ENCODE measurements at places on chromosomes 3 and 15.

DNA sequence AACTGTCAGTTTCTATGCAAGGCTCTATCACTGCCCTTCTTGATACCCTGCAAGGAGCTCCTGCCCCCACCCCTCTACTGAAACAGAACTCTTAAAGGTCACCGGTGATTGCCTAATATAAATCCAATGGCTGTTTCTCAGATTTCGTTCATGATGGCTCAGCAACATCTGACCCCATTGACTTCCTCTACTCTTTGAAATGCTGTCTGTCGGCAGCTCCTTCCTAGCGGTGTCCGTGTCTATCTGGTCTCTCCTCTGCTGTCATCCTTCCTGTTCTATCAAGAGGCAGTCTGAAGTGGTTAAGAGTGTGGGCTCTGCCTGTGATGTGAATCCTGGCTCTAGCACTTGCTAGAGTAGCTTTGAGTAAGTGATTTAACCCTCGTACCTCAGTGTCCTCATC lies 5.5 kb downstream of the TMEM266 start:
- DNase-seq = no peak

GRCh38 chr3:63807961-63808565 lies 11.0 kb upstream of the C3orf49 start:
- DNase-seq = no peak

DNA sequence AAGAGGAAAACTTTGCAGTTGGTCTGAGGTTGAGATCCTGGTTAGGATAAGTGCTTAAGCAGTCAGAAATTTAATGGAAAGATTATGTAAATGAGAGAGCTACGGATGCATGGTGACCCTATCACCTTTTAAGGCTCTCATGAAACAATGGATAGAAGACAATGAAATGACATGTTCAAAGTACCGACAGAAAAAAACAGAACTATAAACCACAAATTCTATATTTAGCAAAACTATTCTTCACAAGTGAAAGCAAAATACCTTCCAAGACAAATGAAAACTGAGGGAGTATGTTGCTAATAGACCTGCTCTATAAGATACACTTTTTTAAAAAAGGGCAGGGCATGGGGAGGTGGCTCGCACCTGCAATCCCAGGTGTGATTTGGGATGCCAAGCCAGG lies 32.2 kb downstream of the DNAAF4 start:
- DNase-seq = no peak

DNA sequence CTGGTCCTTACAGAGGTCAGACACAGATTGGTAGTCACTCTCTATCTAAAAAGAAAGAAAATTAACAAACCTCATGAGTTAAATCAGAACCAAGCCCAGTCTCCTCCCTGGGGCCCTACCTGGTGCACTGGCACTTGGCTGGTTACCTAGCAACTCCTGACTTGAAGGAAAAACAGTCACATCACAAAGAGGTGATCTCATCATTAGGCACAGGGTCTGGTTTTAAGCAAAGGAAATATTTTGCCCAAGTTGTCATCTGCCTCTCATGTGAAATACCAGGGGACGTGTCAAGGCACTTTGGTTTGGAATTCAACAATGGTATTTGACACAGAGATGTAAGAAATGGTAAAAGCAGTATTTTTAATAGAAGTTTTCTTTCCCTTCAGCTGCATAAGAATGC lies 47.7 kb upstream of the FMN1 start:
- no peak for DNase-seq

DNA sequence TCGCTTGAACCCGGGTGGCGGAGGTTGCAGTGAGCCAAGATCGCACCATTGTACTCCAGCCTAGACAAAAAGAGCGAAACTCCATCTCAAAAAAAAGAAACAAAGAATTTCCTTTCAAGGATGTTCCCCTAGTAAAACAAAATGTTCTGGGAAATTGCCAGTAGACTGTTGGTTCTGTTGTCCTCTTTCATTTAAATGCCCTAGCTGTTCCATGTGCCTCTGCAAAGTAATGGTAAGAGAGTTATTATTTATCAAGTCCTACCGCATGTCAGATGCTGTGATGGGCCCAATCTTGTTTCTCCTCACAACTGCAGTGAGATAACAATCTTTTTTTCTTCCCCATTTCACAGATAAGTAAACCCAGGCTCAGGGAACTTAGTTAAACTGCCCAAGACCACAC lies 254.3 kb upstream of the TPM1 start:
- no peak for DNase-seq

DNA sequence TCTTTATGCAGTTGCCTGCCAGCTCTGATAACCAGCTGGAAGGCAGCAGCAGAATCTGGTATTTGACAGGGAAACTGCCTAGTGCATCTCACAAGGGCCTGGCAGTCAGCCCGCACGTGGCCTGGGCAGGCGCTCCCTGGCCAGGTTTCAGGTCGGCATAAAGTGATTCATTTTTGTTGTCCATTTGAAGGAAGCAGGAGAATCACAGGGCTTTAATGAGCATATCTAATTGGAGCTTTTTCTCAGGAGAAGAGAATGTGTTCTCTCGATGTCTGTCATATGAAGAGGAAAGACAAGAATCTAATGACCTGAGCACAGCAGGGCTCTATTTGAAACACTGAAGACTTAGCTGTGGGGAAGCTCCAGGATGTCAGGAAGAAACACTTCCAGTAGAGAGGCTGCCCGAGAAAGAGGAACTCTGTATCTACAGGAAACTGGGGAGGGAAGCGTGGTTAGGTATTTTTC lies 98.8 kb upstream of the MB21D2 start:
- peak; percentile 4 for DNase-seq
